ENCODE measurements at places on chromosomes 4 and X. TPM values are rescaled to one million over a fixed set of nuclear protein-coding genes. Genes with fewer than 3 reads are reported as not detected.

DNA sequence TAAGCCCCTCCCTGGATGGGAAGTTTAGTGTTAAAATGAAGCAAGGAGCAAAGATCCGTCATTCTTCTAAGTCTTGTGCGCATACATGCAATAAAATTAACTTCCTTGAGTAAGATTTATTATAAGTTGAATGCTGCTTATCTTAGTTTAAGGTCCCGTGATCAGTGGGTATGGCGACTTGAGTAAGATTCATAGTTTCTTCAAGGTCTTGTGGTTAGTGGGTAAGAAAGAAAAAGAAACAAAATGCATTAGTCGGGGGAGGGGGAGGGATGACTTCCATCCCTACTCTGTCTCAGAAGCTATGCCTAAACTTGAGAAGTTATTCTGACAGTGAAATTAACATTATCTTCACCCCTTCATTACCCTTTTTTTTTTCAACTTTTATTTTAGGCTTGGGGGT, 127.3 kb upstream of the MAGEB16 start:
- no peak for DNase-seq

- DNase-seq = no peak
Measured at GRCh38 chrX:134911348-134911747, 79.4 kb upstream of the SMIM10 start.

DNA sequence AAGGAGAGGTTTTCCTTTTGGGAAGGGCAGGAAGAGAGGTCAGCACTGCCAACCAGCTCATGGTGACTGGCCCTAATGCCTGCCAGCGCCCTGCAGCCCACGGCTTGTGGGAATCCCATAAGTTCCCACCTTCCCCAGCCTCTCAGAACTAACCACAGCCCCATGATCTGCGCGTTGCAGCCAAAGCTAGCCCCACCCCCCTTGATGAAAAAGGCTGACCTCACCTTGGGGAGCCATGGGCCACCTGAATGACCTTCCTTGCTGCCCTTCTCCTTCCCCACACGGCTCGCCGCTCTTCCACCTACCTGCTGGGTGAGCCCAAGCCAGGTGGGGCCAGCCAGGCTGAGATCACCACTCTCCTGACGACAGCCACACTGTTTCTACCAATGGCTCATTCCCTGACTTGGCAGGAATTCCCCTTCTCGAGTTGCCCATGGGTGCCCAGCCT, 3.9 kb upstream of the ELF4 start:
- DNase-seq = peak; percentile 41

GRCh38 chr4:186602978-186603377, 47.6 kb upstream of the MTNR1A start:
- no peak for DNase-seq

DNA sequence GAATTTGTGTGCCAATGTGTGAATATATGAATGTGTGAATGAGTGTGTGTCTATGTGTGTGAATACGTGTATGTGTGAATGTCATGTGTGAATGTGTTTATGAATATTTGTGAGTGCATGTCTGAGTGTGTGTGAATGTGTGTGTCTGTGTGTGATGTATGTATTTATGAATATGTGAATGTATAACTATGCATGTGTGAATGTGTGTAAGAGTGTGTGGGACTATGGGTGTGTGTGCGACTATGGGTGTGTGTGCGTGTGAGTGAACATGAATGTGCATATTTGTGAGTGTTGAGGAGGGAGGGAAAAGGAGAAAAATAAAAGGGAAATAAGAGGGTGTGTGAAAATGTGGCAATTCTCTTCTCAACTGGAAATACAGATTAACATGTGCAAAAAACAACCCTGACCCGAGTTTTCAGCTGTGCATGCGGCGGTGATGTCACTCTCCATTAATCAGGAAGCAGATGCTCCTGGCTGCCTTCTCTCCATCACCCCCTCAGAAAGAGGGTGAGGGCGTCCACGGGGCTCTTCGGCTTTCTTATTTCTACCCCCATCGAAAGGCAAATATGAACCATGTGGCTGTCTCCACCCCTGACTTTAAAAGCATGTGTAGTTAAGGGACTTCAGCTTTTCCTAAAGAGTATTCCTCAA, 219.8 kb downstream of the MAML3 start:
- DNase-seq = peak; percentile 19

CSAG3 gene
- total RNA-seq = not detected

GPRASP2 gene
- total RNA-seq = 12.6 TPM

All from LHCN-M2 (cell line).